ENCODE measurements at places on chromosomes 11 and 22. TPM values are rescaled to one million over a fixed set of nuclear protein-coding genes. Genes with fewer than 3 reads are reported as not detected.

Gene OR8H1
- total RNA-seq, result not detected

Gene CRYBB3
- total RNA-seq, result not detected

Gene HTR3B
- total RNA-seq, result not detected

Gene RIMBP3C
- not detected for total RNA-seq

Gene GGT5
- total RNA-seq, result 36.2 TPM

Gene KDM4D
- total RNA-seq, result 0.90 TPM

Gene TCN2
- 28.7 TPM for total RNA-seq

Gene KCNJ5
- 8.2 TPM for total RNA-seq

Gene ARVCF
- 35.8 TPM for total RNA-seq

Gene MRGPRF
- total RNA-seq, result 10.8 TPM

DNA sequence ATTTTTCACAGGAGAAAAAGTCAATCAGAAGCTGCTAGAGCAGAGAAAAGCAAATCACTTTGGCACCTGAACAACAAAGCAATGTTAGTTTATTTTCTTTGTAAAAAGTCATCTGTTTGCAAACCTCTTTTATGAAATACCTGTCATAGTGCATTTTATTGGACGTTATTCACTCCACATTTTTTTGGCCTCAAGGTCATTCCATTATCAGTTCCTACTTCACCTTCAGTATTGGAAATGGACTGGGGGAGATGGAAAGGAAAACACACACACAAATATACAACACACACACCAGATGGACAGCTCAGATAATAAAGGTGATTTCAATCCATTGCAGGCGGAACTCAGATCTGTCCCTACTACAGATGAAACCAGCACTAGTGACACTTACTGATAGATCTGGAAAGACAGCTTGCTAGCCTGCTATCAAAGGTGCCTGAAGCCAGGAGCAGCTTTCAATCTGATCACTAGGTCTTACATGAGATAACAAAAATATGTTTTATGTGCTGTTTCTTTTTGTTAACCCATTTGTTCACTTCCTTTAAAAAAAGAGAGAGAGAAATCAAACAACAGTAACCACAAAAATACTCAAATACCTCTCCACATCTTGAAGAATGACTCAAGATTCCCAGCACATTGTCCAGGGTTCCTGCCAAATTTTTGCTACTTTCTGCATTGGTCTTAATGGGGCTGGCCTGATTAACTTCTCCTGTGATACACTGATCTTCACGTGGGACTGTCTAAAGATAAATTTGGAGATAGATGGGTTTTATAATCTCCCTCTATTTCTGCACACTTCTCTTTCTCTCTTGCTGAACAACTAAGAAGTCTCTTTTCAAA is 844.3 kb upstream of the TENM4 start:
- DNase-seq, result no peak

DNA sequence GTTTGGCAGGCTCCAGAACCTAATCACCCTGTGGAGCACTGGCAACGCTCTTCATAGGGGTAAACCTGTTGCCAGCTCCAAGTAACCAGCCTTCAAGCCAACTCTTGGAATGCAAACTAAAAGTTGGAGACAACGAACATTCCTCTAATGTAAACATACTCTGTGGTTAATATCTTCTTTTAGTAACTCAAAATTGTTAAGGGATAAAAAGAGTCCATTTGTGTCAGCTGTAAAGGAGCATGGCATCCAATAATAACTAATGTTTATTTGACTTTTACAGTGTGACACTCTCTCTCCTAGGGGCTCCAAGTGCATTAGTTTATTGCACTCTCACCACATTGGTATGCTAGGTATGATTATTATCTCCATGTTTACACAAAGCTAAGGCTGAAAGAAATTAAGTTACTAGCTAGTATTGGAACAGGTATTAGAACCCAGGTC is 31.0 kb upstream of the AMOTL1 start:
- DNase-seq, result no peak

GRCh38 chr22:42702675-42703074 is 18.0 kb downstream of the A4GALT start:
- DNase-seq, result no peak

DNA sequence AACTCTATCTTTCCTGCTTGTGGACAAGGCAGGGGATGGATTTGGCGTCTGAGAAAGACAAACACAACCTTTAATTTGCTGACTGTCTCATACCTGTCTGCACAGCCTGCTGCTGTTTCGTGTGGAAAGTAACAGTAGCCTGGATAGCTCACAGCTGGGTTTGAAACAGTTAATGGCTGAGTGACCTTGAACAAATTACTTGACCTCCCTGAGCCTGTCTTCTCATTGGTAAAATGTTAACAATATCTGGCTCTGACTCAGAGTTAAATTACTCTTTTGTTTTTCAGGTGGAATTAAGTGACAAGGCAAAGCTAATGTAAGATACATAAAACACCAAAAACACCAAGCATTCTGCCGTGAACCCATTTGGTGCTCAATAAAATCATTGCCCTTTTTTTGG is 41.1 kb upstream of the ADA2 start:
- DNase-seq, result no peak

DNA sequence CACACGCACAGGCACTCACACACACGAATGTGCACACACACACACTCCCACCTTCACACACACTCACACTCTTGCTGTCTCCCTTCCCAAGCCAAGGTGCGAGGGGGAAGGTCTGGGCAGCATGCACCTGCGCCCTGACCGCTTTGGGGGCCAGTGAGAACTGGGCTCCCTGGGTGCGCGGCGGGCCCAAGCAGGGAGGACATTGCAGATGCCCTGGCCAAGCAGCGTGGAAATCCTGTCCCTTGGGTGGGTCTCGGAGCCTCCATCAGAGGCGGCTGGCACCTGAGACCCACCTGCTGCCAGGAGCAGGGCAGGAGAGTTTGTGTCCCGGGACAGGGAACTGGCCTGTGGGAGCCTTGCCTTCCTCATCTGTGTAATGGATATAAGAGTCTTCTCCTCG is 3.3 kb downstream of the CD81 start:
- DNase-seq, result no peak

DNA sequence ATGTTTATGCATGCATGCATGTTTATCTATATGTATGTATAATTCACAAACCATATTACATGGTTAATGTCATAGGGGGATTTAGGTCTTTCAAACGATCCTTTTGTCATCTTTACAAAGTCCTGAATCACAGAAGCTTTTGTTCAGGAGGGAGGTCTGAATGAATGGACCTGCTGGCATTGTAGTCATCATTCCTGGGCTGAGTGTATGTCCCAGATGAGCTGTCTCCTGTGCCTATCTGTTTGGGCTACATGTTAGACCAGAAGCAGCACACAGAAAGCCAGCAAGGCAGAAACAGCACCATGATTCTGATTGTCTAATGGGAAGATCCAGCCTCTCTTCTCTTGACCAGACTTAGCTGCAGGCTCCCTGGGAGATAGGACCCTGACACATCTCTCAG is 69.5 kb downstream of the ADM start:
- DNase-seq, result no peak

GRCh38 chr22:38953577-38954413 is 3.6 kb upstream of the APOBEC3A start:
- no peak for DNase-seq

- DNase-seq, result no peak
Measured at GRCh38 chr11:26537341-26537740, 34.7 kb downstream of the MUC15 start.

DNA sequence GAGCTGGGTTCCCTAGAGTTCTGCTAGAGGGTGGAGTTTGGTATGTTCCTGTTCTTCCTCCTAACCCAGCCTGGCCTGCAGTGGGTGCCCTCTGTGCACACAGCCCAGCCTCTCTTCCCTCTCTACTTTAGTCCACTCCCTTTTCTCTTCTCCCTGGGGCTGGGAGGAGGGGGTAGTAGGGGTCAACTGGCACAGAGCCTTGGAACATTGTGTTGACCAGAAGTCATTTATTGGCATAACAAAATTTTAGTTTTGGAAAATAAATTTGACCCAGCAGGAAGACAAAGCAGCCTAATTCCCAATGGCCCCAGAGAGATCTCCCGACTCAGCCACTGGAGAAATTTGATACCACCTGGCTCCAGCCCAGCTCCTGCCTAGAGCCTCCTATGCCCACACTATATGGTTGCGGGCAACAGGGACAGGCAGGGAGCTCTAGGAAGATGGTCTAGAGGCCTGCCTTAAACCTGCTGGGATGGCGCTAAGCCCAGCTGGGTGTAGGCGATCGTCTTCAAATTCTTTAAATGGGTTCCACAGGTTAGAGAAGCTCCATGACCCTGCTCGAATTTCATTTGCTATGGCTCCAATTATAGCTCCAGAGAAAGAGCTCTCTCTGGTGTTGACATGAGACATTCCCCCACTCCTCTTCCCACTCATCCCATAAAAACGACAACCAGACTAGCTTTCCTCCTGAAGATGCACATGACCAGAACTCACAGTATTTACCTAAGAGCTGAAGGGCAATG is 9.9 kb downstream of the PCSK7 start:
- peak; percentile 86 for DNase-seq

- no peak for DNase-seq
Measured at GRCh38 chr22:17135153-17135760, 14.1 kb upstream of the TMEM121B start.

DNA sequence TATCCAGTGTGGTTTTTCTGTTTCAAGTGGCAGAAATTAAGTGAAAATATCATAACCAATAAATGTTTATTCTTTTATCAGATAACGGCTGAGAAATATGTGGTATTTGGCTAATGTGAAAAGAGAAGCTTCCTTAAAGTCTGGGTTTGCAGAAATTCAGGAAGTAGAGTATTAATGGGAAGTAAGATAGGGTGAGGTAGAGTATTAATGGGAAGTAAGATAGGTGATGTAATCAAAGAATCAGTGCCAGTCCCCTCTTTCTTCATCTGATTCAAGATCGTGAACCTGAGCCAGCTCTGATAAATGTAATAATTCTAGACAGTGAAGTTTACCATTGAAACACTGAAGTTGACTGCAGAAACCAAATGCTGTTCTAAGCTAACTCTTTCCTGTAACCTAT is 30.9 kb downstream of the TRPC6 start:
- no peak for DNase-seq

DNA sequence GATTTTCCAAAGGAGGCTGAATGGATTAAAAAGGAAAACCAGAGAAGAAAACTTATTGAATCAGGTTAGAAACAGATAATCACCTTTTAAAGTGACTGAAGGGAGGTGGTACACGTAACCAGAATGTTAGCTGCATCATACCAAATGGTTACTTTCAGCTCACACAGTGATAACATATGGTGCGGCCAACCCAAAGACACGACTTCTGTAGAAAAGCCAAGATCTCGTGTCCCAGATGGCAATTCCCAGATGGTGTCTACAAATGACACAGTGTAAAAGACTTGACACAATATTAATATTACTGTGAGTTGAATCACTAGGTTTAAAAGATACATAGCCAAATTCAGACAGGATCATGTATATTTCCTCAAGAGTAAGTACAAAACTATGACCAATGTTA is 5.2 kb downstream of the PPP2R1B start:
- no peak for DNase-seq

DNA sequence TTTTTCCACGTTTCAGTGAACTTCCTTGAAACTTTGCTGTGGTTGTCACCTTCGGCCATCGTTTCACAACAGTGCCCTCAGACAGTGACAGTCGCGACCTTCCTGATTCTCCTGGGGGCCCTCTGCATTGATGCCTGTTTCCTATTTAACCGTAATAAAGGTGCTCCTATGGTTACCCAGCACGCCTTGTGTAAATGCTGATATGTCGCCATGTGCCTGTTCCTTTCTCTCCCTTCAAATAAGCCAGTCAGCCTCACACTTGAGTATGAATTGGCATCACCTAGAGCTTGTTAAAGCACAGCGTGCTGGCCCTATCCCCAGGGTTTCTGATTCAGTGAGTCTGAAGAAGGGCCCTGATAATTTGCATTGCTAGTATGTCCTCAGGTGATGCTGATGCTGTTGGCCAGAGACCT is 104.8 kb downstream of the MICAL2 start:
- no peak for DNase-seq

GRCh38 chr11:61738776-61739175 is 13.7 kb upstream of the MYRF start:
- no peak for DNase-seq

GRCh38 chr11:45423475-45424120 is 137.5 kb upstream of the SYT13 start:
- no peak for DNase-seq

GRCh38 chr11:72974487-72975205 is 160.4 kb downstream of the ATG16L2 start:
- no peak for DNase-seq

DNA sequence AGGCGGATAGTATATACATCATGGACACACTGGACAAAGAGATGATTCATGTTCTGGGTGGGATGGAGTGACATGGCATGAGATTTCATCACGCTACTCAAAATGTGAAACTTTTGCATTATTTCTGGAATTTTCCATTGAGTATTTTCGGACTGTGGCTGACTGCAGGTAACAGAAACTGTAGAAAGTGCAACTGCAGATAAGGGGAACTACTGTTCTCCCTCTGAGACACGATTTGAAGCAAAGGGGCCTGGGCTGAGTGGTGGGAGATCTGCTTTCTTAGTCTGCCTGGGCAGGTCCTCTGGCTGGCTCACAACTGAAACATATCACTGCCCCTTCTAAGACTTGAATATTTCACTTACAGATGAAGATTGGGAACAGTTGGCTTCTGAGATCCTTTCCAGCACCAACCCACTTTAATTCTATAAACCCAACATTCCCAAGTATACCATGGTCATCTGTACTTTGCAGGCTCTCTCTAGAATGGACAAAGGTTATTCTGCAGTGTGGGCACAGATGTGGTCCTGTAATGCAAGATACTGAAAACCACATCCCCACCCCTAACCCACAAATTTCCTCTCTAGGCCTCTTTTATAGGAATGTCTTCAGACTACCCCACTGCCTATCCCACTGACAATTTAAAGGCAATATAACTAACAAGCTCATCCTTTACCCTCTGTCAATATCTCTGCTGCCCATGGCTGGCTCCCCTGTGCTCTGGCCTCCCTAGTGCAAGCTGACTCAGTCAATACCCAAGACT is 121.1 kb downstream of the KCNC1 start:
- no peak for DNase-seq

- DNase-seq, result peak; percentile 82
Measured at GRCh38 chr22:42906605-42907348, 49.7 kb upstream of the ARFGAP3 start.

- DNase-seq, result no peak
Measured at GRCh38 chr11:110128161-110128560, 35.0 kb downstream of the ZC3H12C start.

- no peak for DNase-seq
Measured at GRCh38 chr11:64665411-64665821, 57.6 kb downstream of the NRXN2 start.

- no peak for DNase-seq
Measured at GRCh38 chr11:81495699-81496292, 1237.9 kb downstream of the FAM181B start.
